GM12891 (cell line): ENCODE measurements at places on chromosomes 6 and 20.

- no peak for DNase-seq
Measured at GRCh38 chr6:2744209-2744771, 6.4 kb downstream of the MYLK4 start.

DNA sequence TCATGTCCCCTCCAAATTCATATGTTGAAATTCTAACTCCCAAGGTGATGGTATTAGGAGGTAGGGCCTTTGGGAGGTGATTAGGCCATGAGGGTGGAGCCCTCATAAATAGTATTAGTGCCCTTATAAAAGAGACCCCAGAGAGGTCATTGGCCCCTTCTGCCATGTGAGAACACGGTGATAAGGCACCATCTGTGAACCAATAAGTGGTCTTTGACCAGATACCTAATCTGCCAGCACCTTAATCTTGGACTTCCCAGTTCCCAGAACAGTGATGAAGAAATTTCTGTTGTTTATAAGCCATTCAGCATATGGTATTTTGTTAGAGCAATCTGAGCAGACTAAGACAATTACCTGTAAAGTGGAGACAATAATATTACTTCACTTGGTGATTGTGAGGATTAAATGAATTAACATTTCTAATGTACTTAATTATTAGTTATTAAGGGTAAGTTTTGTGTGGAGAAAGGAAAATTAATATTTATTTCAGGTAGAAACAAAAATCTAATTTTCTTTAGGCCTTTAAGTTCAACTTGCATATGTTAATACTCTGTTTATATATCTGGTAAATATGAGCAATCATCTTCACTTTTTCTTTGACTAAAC lies 7.1 kb downstream of the RNF182 start:
- DNase-seq: no peak

GRCh38 chr6:102619585-102619984 lies 1226.1 kb downstream of the GRIK2 start:
- DNase-seq: no peak

DNA sequence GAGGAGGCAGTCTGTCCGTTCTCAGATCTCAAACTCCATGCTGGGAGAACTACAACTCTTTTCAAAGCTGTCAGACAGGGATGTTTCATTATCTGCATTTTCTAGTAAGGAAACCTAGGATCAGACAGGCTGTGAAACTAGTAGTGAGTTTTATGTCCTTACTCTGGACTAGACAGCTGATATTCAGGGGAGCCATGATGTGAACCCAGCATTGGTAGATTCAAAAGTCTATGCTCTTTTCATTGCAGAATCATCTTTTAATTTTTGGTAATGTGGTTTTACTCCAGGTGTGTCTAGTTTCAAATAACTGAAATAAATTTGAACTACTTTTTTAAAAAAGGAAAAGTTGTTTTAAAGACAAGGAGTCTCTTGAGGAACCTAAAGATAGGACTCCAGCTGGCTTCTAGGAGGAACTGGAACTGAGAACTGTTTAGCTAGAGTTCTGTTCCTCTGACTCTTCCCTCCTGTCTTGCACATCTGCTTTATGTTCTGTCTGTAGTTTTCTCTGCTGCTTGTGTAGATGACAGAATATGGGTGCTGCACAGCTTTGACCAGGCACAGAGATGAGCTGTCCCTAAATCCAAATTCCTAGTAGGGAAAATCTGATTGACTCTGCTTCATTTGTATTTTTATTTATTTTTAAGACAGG lies 27.8 kb upstream of the RNF144B start:
- DNase-seq: peak; percentile 25

DNA sequence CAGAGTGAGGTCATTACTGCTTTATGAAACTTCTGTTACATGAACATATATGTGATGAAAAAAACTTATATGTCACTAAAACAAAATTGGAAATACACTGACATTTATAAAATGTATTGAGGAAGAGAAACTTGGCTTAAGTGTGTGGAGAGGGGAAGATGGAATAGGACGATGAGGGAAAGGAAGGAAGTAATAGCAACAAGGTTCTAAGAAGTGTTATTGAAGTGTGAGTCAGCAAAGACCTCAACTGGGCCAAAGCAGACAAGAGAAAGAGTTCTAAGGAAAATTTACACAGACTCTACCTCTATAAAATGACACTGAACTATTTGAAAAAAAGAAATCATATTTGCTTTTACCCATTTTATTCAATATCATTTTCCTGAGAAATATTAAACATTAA lies 38.3 kb downstream of the SNX3 start:
- no peak for DNase-seq

GRCh38 chr6:62371453-62372210 lies 85.6 kb upstream of the KHDRBS2 start:
- no peak for DNase-seq

DNA sequence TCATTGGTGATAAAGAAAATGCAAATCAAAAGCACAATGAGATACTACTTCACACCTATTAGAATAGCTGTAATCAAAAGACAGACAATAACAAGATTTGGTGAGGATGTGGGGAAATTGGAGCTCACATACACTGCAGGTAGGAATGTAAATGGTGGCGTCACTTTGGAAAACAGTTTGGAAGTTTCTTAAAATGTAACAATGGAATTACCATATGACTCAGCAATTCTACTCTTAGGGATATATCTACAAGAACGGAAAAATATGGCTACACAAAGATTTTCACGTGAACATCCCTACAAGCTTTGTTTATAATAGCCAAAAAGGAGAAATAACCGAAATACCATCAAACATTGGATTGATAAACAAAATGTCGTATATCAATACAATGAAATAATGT lies 270.4 kb downstream of the DOK5 start:
- no peak for DNase-seq

- no peak for DNase-seq
Measured at GRCh38 chr20:9977629-9978028, 57.2 kb upstream of the ANKEF1 start.

DNA sequence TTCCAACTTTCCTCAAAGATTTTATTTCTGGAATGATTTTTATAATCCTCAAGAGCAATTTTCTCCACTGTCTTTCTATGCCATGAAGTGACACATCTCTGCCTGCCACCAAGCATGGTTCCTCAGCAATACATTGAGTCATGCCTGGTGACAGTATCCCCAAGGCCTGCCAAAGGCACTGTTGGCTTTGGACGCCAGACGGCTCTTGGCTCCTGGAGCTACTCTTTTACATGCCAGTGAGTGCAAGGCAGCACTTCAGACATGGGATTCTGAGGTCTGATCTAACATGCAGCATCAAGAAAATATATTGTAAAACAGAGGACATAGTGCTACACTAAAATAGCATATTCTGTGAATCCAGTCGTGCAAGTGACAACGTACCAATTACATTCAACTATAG lies 20.1 kb upstream of the PLEKHG1 start:
- no peak for DNase-seq
